Activated CD4-positive, alpha-beta T cell treated with anti-CD3 and anti-CD28 coated beads, Interleukin-2, amount 10 ng/mL, durations not matched to agents 7 days and 5 days (primary cell): ENCODE measurements at places on chromosomes 6 and 20. TPM values are rescaled to one million over a fixed set of nuclear protein-coding genes. Genes with fewer than 3 reads are reported as not detected.

The PSORS1C1 gene
- 0.57 TPM for total RNA-seq

The MOCS1 gene
- 1.7 TPM for total RNA-seq

The TSBP1 gene
- not detected for total RNA-seq

The RBM24 gene
- total RNA-seq: not detected
